ENCODE measurements at places on chromosomes 5 and 9.

- no peak for DNase-seq
These were observed 13.1 kb upstream of the TENT4A start for GRCh38 chr5:6700074-6700684.

GRCh38 chr5:175798626-175799025, 72.8 kb upstream of the CPLX2 start:
- DNase-seq: no peak

DNA sequence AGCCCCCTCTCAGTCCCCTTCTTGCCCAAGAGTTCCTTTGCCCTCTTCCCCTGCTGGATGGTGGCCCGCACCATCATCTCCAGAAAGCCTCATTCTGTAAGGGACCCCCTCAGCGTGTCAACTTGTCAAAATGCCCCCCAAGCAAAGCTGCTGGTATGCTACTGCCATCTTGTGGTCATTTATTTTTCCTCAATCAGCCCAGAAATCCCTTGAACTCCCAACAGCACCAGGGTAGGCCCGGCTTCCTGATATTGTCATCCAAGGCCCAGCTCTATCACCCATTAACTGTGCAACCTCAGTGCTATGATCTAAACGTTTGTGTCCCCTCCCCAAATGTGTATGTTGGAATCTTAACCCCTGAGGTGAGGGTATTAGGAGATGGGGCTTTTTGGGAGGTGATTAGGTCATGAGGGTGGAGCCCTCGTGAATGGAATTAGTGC, 53.2 kb upstream of the FBXW11 start:
- no peak for DNase-seq

GRCh38 chr5:138466900-138467710, 1.8 kb downstream of the EGR1 start:
- no peak for DNase-seq

GRCh38 chr5:89470658-89471057, 587.7 kb upstream of the MEF2C start:
- DNase-seq: no peak

DNA sequence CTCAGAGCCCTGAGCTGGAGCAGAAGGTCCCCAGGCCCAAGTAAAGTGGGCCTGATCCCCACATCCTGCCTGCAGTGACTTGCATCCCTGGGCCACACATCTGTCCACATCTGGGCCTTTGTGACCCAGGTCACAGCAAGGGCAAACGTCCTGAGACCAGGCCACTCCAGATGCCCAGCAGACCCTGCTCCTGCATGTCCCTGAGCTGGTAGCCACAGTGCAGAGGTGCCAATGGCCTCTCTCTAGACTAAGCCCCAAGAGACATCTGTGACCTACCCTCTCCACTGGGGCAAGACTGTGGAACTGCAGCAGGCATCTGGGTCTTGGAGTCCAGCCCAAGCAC, 2.5 kb downstream of the FLT4 start:
- no peak for DNase-seq

- no peak for DNase-seq
These were observed 63.0 kb downstream of the PBX3 start for GRCh38 chr9:125810161-125810560.

DNA sequence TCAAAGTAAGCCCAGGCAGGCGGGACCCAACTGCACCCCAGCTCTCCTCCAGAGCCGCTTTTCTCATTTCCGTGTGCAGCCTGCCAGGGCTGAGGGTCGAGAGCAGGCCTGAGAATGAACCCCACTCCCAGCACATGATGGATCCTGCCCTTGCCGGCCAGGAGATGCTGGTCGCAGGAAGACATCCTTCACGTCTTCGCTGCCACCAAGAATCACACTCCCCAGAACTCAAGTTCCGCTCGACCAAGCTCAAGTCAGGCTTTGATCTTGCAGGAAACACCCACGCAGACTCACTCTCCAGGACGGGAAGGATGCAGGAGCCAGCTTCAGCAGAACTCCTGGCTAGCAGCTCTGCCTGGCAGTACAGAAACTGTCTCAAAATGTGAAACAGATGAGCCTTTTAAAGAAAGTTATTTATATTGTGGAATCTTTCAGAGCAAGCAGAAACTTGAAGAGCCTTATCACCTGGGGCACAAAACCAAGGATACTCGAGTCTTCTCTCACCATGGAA, 102.4 kb downstream of the ROR2 start:
- peak; percentile 88 for DNase-seq

DNA sequence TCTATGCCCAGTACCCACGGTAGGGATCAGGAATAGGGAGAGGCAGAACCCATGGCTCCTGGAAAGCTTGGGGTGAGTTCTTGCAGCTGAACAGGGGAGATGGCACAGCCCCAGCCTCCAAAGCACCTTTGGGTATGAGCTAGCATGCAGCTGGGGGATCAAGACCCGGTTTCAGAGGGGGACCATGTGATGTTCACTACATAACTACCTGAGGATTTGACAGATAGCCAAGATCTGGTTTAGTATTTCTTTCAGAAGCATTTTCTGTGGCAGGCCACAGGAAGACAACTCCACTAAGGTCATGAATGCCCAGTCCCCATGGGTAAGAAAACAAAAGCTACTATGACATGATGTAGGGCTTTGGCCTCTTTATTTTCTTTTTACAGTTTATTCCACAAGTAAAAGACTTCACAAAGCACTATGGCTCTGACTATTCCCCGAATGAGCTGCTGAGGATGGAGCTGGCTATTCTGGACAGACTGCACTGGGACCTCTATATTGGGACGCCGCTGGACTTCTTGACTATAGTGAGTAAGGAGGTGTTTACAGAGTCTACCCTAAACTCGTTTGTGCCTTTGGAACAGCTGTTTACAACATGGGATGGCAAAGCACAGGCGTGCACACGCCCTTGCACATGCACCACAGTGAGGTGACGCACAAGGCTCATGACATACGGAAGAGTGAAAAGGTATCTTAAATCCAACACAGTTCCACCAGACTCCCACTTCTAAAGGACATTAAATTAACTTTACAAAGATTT, 3.4 kb downstream of the CCNI2 start:
- no peak for DNase-seq

DNA sequence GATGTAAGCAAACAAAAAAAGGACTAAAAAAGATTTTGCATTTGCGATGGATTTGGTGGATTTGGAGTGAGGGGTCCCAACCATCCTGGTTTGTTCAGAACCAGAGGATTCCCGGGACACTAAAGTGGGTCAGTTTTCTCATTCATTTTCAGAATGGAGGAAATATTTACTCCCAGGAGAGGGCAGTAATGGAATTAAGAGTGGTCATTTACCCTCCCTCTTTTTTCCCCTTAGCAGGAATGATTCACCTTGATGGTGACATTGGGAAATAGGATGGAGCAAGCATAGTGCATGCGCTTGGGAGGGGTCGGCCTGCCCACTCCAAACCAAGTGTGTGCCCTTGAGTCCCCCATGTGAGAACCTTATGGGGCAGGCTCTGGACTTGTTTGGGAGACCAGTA, 164.2 kb upstream of the PUM3 start:
- DNase-seq: no peak

All from muscle of leg (tissue), 16 donors.